ENCODE measurements at places on chromosomes 1 and 21.

DNA sequence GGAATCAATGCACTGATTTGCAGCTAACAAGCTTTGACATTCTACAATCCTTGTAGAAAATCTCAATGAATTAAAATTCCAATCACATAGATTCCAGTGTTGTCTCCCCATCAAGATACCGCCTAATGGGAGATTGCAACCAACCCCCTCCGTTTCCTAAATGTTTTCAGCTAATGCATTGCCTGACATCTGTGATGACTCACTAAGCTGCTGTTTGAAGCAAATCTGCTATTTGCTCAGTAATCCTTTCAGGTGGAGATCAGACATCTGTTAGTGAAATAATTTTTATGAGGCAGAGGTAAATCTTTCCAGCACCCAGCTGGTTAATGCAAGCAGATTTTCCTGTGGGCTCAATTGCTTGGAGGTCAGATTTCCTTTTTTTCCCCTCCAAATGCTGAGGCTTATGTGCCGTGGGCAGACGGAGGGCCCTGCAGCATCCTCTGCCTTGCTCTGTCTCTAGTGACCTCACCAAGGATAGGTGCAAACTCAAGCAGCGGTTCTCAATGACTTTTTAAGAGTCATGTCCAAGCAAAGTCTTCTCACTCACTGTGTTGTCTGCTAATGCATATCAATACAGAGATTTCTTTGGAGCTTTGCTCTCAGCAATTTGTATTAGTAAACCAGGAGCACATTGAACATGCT lies 91.1 kb upstream of the RAB3GAP2 start:
- no peak for DNase-seq

DNA sequence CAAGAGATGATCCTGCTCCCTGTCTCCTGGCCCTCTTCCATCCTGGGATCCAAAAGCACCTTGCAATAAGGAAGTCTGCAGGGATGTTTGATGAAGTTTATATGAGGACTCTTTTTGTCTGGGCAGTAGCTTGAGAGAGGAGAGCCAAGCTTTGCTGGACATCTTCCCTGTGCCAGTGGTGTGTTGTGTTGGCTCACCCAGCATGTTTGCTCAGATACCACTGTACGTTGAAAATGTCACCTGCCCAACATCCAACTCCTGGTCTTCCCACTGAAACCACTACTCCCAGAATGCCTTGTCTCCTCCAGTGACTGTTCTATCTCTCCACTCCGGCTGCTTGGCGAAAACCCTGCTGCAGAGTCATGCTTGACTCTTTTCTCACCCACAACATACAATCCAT lies 12.8 kb downstream of the CDK18 start:
- DNase-seq, result no peak

DNA sequence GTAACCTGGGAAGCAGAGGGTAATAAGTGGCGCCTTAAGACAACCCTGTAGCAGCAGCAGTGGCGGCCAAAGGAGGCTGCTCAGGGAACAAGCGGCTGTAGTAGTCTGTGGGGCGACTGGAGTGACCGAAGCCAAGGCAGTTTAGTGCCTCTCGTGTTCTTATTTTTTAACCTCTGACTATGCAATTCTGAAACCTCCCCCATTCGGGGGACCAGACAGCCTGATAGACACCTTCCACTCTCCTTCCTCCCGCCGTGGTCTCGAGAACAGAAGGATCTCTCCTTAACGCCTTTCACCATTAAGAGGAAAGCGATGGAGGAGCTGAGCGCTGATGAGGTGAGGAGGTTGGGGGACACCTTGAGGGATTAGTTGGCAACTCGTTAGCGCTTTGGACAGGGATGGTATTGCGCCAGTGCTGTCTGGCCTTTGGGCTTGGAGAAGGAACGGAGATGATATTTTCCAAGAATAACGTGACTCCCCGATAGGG lies 644 bp downstream of the UBE4B start:
- DNase-seq, result no peak

- DNase-seq, result no peak
Measured at GRCh38 chr1:246355411-246356230, 151.5 kb downstream of the SMYD3 start.

- DNase-seq, result no peak
Measured at GRCh38 chr1:14851760-14852159, 253.3 kb downstream of the KAZN start.

GRCh38 chr21:42466700-42467099 lies 29.3 kb downstream of the RSPH1 start:
- DNase-seq, result peak; percentile 31

DNA sequence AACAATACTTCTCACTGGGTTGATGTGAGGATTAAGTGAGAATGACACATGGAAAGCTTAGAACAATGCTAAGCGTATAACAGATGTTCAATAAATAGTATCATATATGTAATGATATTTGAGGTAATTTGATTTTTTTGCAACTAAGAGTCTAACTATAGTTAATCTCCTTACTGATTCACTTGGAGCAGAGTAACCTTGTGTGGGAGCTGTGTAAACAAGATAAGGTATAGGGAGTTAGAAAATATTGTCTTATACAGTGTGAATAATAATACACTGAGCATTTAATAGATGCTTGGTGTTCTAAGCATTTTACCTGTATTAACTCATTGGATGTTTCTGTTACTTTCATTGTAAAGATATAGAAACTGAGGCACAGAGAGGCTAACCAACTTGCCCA lies 15.9 kb downstream of the RALGPS2 start:
- no peak for DNase-seq

- DNase-seq, result no peak
Measured at GRCh38 chr1:107653005-107653404, 312.0 kb downstream of the VAV3 start.

GRCh38 chr1:27491748-27492700 lies 2.1 kb upstream of the WASF2 start:
- DNase-seq, result peak; percentile 59

DNA sequence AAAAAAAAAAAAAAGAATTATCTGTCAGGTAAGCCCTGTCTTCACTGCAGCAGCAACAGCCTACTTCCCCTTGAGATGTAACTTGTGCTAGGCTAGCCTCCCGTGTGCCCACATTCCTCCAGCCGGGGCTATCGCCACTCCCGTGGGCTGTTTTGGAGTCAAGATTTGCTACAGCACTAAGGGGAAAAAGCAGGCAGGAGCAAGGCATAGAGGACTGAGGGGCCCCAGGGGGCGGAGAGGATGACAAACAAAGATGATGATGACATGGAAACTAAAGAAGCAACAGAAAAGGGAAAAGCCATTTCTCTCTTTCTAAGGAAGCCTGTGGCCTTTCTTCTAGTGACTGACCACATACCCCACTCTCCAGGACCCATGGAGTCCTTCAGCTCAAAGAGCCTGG lies 1.9 kb downstream of the TNFAIP8L2 start:
- DNase-seq, result peak; percentile 71

DNA sequence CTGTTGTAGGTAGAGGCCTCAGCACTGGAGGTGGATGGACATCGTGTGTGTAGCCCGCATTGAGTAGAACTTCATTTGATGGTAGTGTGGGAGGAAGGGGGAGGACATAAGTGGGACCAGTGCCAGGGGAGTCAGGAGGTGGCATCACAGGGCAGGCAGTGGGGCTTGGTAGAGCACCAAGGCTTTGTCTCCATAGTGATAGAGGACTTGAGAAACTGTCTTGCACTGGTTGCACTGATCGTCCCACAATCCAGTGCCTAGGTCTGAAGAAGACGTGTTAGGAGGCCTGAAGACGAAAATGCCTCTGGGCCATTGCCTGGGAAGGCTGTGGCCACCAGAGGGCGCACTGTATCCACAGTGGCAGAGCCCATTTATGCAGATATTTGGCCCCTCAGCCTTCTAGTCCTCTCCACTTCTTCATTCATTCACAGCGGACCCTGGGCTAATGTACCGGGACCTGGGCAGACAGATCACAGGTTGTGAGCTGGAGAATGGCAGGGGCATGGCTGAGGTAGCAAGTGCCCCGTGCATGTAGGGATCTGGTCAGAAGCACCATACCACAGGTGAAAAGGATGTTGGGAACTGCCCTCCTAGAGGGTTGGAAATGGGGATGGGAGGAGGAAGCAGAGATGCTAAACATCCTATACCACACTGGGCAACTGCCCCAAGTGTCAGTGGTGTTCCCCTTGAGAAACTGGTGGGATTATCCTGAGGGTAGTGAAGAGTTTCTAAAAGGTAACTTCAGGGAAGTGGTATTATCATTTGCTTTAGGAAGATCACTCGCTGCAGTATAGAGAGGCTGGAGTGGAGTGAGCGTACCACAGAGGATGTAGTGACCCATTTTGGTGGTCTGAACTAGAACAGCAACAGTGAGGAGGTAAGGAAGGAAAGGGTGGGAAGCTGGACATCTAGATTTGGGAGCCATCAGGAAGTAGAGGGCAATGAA lies 95.3 kb downstream of the PIK3R3 start:
- DNase-seq, result peak; percentile 94

DNA sequence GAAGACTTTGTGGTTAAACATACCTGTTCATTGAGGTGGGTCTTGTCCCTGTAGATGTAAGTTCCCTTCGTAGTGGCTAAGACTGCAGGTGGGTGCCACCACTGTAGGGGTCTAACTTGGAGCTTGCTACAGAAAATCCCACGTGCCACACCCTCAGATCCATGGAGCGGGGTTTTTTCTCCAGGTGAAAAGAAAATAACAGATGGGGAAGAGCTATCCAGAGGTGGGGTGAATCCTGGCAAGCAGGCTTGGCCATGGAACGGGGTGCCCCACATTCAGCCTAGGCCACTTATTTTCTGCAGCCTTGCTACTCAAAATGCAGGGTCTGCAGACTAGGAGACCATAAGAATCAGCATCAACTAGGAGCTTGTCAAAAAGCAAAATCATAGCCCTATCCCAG lies 24.0 kb downstream of the EXOC8 start:
- DNase-seq, result no peak

GRCh38 chr1:41480204-41481108 lies 4.0 kb downstream of the EDN2 start:
- DNase-seq, result no peak

- DNase-seq, result no peak
Measured at GRCh38 chr21:30437010-30437565, 3.0 kb upstream of the KRTAP15-1 start.

DNA sequence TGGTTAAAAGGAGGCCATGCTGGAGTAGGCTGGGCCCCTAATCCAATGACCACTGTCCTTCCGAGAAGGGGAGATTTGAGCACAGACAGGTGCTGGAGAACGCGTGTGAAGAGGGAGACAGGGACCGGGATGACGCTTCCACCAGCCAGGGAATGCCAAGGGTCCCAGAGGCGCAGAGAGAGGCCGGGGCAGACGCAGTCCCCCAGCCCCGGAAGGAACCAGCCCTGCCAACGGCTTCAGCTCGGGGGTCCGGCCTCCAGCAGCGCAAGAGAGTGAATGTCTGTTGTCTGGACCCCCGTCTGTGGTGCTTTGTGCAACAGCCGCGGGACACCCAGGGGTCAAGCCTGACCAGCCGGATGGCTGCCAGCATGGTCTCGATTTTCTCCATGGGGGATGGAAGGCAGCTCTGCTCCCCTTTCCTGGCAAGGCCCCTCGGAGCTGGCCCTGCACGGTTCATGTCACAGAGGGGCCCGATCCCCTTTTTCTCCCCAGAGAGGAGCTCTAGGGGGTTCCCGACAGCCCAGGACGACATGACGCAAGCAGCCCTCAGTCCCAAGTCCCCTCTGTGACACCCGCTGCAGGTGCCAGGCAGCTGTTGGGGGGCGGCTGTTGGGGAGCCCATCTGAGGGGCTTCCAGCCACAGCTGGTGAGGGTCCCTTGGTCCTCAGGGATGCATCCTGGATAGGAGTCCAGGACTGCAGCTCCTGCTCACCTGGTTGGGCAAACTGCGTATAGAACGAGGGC lies 73.5 kb downstream of the SIK1 start:
- DNase-seq, result no peak

GRCh38 chr1:91549041-91549735 lies 48.5 kb downstream of the CDC7 start:
- no peak for DNase-seq
